ENCODE measurements at places on chromosomes 7 and 10. TPM values are rescaled to one million over a fixed set of nuclear protein-coding genes. Genes with fewer than 3 reads are reported as not detected.

DNA sequence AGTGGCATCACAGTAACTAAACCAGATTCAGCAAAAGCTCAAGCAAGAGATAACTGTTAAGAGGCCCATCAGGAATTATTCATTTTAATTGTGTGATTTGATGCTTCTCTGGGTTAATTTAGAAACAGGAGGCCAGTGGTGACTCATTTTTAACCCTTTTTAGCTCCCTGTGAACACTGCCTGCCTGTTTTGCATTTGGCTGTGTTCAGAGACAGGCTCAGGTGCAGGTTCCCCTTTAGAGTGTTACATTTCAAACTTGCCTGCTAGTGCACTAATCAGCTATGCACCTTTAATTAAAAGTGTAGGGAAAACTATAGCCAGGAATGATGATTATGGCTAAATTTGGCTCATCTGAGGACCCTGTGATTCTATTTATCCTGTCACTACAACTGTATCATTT is 6.5 kb downstream of the STAMBPL1 start:
- DNase-seq: no peak
- H3K27me3 ChIP-seq: no peaks in the 10 kb centered on the region
- no peaks in the 10 kb centered on the region for H3K36me3 ChIP-seq
- peaks cover 11% of the 10 kb centered on the region for H3K4me1 ChIP-seq
- no peak overlapping the region for H3K4me3 ChIP-seq

GRCh38 chr7:2106924-2107323 is 125.8 kb downstream of the MAD1L1 start:
- no peak overlapping the region for H3K4me3 ChIP-seq
- H3K27ac ChIP-seq: no peak overlapping the region
- peaks cover 54% of the 10 kb centered on the region for H3K4me1 ChIP-seq
- peaks cover 4% of the 10 kb centered on the region for H3K36me3 ChIP-seq

DNA sequence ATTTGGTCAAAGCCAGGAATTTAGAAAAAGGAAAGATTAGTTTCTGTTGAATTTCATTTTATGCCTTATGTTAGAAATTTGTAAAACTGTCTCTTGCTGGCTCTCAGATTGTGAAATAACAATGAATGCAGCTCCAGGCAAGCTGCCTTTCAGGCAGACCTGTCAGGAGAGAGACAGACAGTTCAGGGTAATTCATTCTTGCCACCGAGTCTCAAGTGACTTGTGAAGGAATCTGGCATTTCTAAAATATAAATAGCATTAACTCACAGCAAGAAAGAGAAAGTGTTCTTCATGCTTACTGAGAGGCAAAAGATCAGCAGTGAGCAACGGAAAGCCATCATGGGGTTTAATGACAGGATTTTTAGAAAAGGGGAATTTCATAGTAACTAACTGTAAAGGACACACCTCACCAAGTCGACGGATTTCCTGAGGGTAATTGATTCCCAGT is 442.3 kb upstream of the AKR1E2 start:
- no peak overlapping the region for H3K27ac ChIP-seq
- no peak for DNase-seq
- H3K27me3 ChIP-seq: no peaks in the 10 kb centered on the region
- no peaks in the 10 kb centered on the region for H3K36me3 ChIP-seq

DNA sequence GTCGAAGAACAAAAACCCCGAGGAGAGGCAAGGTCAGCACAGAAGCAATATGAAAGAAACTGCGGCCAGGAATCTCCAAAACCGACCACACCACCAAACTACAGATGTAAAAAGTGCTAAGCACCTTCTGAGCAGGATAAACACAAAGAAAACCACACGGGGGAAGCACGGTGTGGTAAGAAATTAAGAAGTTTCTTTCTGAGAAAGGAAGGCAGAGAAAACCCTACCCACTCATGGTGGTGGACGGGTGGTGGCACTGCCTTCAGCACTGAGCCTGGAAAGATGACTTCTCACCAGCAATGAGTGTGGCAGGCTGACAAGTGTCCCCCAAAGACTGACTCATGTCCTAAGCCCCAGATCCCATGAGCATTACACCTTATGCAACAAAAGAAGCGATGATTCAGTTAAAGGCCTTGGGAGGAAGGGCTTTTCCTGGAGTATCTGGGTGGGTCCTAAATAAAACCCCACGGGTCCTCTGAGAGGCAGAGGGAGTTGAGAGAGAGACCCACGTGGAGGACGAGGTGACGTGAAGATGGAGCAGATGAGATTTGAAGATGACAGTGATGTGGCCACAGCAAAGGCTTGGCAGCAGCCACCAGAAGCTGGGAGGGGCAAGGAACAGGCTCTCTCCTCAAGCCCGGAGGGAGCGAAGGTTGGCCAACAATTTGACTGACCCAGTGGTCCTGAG is 124.9 kb downstream of the DLG5 start:
- H3K36me3 ChIP-seq: peaks cover 57% of the 10 kb centered on the region
- no peaks in the 10 kb centered on the region for H3K27me3 ChIP-seq
- no peak overlapping the region for H3K4me3 ChIP-seq
- no peak overlapping the region for H3K27ac ChIP-seq
- no peak for DNase-seq

GRCh38 chr10:17882557-17882956 is 69.2 kb upstream of the SLC39A12 start:
- no peaks in the 10 kb centered on the region for H3K4me1 ChIP-seq
- H3K36me3 ChIP-seq: peaks cover 20% of the 10 kb centered on the region
- H3K27ac ChIP-seq: no peak overlapping the region

DNA sequence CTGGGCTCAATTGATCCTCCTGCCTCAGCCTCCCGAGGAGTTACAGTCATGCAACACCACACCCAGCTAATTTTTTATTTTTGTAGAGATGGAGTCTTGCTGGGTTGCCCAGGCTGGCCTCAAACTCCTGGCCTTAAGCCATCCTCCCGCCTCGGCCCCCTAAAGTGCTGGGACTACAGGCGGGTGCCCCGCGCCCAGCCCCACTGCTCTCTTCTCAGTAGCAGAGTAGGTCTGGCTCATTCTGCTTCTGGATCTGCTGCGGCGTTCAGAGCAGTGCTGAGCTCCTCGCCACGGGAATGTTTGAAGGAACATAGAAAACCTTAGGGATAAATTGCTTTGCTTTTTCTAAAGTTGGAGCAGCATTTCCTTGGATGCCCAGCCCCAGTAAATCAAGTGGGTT is 27.4 kb downstream of the WIPI2 start:
- no peak overlapping the region for H3K27ac ChIP-seq
- H3K27me3 ChIP-seq: no peaks in the 10 kb centered on the region
- DNase-seq: peak; percentile 55
- H3K4me3 ChIP-seq: no peak overlapping the region

- H3K27ac ChIP-seq: peak overlapping the region; percentile 20
- H3K27me3 ChIP-seq: no peaks in the 10 kb centered on the region
- DNase-seq: peak; percentile 77
Measured at GRCh38 chr10:47402641-47403301, 18.7 kb upstream of the ZNF488 start.

DNA sequence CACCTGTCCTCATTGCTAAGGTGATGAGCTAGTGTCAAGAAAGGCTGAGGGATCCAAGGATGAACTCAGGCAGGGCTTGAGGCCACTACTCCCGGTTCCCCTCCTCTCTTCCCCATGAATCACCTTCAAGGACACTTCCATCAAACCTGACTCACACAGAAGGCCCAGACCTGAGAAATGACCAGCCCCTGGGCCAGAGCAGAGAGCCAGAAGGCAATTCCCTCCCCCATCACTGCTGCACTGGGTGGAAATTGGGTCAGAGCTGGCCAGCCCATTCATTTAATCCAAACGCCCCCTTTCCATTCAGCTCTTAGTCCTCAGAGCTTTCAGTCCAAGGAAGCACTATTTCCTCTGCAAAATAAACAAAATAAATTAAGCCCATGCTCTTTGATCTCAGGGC is 182.0 kb downstream of the KCNMA1 start:
- H3K36me3 ChIP-seq: no peaks in the 10 kb centered on the region
- no peaks in the 10 kb centered on the region for H3K4me1 ChIP-seq
- no peak overlapping the region for H3K4me3 ChIP-seq
- DNase-seq: no peak
- no peaks in the 10 kb centered on the region for H3K27me3 ChIP-seq

DNA sequence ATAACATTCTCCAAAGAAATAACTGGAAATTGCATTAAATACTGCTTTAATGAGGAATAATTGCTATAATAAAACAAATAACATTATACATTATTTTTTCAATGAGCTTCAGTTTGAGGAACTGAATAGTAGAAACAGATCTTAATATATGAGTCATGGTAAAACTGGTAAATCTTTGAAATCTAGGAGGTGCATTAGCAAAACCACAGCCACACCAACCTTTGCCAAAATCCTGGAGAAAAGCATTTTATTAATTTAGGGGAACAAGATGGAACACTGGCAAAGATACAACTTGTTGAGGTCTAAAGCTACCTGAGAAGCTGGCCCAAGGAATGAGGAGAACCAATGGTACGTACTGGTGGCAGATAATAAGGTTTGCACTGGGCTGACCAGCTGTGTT is 5.4 kb upstream of the ASL start:
- H3K4me1 ChIP-seq: no peaks in the 10 kb centered on the region
- H3K27ac ChIP-seq: no peak overlapping the region
- H3K4me3 ChIP-seq: no peak overlapping the region
- no peak for DNase-seq

DNA sequence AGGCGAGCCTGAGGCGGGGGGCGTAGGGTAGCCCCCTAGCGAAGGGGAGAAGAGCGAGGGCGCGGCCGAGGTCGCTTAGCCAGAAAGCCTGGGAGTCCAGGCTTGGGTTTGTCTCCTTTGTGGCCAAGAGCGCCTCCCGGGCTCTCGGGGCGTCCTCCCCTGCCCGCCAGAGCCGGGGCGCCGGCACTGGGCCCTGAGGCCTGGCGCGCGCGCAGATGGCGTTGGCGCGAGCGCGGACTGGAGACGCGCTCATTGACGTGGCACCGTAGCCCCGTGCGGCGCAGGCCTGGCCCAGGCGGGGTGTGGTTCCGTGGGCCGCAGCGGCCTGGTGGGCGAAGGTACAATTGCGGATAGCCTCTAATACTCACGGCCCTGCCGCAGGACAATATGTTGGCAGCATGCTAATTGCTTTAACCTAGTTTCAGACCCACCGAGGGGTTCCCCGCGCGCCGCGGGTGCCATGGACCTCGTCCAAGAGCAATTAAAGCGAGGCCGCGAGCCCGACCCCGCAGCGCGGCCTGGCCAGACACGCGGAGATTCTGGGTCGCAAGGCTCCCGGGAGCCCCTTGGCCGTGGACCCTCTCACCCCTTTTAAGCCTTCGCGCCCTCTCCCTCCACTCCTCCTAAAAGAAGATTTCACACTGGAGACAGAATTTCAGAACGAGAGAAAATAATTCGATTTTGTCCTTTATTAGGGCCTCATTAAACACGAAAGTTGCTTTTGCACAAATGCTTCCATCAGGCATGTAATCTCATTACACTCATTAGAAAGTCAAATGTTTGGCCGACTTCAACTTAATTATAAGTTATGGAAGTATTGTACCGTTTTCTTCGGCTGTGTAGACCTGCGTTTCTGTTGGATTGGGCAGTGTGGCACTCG is 3.1 kb downstream of the PTF1A start:
- no peak overlapping the region for H3K27ac ChIP-seq
- H3K4me1 ChIP-seq: peaks cover 10% of the 10 kb centered on the region
- H3K36me3 ChIP-seq: no peaks in the 10 kb centered on the region
- peaks cover 100% of the 10 kb centered on the region for H3K27me3 ChIP-seq
- H3K4me3 ChIP-seq: no peak overlapping the region

GRCh38 chr10:75166623-75166972 is 44.0 kb upstream of the VDAC2 start:
- H3K4me3 ChIP-seq: no peak overlapping the region
- no peaks in the 10 kb centered on the region for H3K4me1 ChIP-seq
- H3K36me3 ChIP-seq: peaks cover 41% of the 10 kb centered on the region
- no peak for DNase-seq
- H3K27me3 ChIP-seq: no peaks in the 10 kb centered on the region

DNA sequence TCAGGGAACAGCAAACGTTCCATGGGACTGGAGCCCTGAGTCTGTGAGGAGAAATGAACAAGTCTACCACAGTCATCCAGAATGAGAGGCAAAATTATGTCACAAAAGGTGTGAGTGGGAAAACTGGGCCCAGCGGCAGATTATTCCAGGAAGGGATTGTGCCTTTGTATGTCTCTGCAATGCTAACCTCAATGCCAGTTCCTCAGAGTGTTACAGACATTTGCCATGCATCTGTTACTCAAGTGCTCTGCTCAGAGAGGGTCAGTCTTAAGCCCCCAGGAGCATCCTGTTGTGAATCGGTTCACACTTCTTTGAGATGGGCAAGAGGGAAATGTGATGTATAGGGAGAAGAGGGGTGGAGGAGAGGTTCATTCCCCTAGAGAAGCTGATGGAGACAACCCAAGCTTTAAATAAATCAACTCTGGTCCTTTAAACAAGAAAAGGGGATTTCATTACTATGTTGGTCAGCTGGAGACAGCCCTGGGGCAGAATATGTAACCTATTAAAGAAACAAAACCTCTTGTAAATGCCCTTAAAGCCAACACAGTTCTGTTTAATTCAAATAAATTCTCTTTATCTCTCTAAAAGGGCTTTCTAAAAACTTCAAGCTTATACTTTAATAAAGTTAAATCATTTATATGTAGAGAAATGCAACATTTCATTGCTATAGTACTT is 85.9 kb upstream of the GRB10 start:
- no peaks in the 10 kb centered on the region for H3K4me1 ChIP-seq
- H3K4me3 ChIP-seq: no peak overlapping the region
- no peaks in the 10 kb centered on the region for H3K27me3 ChIP-seq
- H3K36me3 ChIP-seq: no peaks in the 10 kb centered on the region

GRCh38 chr10:122665946-122666345 is 33.7 kb downstream of the C10orf120 start:
- no peak overlapping the region for H3K27ac ChIP-seq
- DNase-seq: no peak
- no peaks in the 10 kb centered on the region for H3K27me3 ChIP-seq
- no peaks in the 10 kb centered on the region for H3K4me1 ChIP-seq

GRCh38 chr10:12213621-12214020 is 17.6 kb downstream of the CDC123 start:
- peaks cover 67% of the 10 kb centered on the region for H3K36me3 ChIP-seq
- H3K4me3 ChIP-seq: no peak overlapping the region
- H3K27ac ChIP-seq: no peak overlapping the region
- no peaks in the 10 kb centered on the region for H3K27me3 ChIP-seq

DNA sequence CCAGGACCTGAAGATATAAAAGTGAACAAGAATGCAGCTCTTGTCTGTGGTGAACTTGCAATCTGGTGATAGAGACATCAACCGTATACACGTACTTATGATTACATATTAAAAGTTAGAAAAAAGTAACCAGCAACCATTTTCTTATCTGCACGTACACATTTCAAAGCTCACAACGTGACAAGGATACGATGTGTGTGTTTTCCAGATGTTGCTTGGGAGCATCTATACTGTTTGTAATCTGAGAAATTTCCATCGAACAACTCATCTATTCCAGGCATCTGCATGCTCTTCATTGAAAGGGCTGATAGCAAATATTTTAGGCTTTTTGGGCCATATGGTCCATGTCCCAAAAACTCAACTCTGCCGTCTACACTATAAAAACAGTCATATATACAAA is 23.3 kb downstream of the MALRD1 start:
- no peaks in the 10 kb centered on the region for H3K27me3 ChIP-seq
- H3K36me3 ChIP-seq: no peaks in the 10 kb centered on the region
- no peaks in the 10 kb centered on the region for H3K4me1 ChIP-seq
- H3K4me3 ChIP-seq: no peak overlapping the region

Gene ZMIZ1
- total RNA-seq: 63.1 TPM

Gene NPC1L1
- total RNA-seq: 0.06 TPM

Gene CHST3
- total RNA-seq: 20.1 TPM

Gene LIPM
- total RNA-seq: not detected

Gene NEUROG3
- not detected for total RNA-seq

Gene ZNF789
- total RNA-seq: 11.1 TPM

Gene NEUROD6
- not detected for total RNA-seq

Gene SPDYE11
- total RNA-seq: not detected

Gene WEE2
- not detected for total RNA-seq

Gene CTAGE15
- 0.29 TPM for total RNA-seq

Gene HPS1
- 64.2 TPM for total RNA-seq

Gene MINDY4
- total RNA-seq: 9.4 TPM

Gene VAX1
- total RNA-seq: not detected

All from left lung (tissue), 14 donors.